ENCODE measurements at places on chromosomes 5 and 9.
A peak's percentile ranks its signal among the peaks of the same experiment; 100 is the strongest.

DNA sequence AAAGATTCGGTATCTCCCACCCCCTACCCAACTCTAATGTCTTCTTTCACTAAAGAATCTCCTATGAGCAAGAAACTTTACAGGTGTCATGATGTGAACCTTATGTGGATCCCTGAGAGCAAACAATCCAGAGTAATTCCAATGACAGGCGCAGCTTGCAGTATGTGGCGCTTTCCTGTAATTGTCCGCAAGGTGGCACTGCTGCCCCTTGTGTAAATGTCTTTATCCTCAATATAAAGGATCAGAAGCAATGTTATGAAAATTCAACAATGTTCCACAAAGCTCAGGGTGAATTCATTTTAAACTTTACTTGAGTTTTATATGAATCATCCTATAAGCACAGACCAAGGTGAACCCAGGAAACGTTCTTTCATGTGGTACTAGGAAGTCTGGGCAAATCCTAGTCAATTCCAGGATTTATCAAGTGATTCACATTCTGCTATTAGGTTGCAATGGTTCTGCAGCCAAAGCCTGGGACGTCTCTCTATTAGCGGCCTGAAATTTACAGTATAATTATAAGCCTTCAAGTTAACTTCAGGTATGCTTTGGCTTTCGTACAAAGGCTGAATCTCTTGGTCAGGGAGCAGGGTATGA, 113.7 kb downstream of the TRPM6 start:
- peak; percentile 41 for DNase-seq

DNA sequence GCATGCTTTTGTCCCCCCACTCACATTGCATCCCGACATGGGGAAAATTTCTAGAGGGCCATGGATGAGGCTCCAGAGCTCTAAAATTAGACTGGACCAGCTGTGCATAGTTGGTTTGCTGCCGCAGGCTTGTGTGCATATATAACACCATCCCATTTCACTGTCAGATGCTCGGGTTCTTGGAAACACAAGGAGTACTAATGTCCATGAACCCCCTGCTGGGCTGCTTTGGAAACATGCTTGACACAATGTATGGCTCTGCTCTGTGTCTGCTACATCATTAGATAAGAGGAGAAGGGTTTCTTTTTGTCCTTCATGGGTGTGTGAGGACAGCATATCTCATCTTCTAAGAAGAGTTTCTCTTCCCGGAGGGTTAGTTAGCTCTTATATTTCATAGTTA, 292.1 kb upstream of the RORB start:
- DNase-seq = no peak

DNA sequence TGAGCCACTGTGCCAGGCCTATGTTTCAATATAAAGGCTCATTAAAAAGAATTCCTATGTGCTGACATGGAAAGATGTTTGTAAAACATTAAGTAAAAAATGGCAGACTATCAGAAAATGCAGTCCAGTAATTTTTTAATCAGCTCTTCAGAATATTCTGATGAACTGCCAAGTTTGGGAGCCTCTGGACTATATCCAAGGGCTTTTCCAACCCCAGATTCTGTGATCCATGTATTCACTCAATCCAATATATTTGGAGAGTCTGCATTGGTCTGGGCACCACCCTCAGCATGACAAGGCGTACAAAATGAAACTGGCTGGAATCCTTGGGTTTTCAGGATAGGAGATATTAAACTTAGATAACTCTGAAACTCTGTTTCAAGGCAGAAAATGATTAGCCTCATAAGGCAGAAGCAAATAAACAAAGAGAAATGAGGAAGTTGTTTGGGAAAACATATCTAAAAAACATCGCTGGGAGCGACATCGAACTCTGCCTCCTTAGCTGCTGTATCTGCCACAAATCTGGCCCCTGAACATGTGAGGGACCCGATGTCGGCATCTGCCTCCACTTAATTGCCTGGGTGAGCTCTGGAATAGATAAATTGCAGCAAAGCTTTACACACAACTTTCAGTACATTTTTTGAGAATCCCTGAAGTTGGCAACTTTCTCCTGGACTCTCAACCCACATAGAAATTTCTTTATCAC, 14.4 kb downstream of the PDE6A start:
- DNase-seq = no peak

GRCh38 chr9:110890416-110890815, 147.9 kb downstream of the LPAR1 start:
- DNase-seq = no peak

GRCh38 chr5:61532983-61533382, 200.9 kb downstream of the ZSWIM6 start:
- no peak for DNase-seq

- no peak for DNase-seq
These were observed 147.9 kb downstream of the PIP5K1B start for GRCh38 chr9:68852941-68853340.

- no peak for DNase-seq
These were observed 43.4 kb upstream of the SLC9A3 start for GRCh38 chr5:567664-568060.

DNA sequence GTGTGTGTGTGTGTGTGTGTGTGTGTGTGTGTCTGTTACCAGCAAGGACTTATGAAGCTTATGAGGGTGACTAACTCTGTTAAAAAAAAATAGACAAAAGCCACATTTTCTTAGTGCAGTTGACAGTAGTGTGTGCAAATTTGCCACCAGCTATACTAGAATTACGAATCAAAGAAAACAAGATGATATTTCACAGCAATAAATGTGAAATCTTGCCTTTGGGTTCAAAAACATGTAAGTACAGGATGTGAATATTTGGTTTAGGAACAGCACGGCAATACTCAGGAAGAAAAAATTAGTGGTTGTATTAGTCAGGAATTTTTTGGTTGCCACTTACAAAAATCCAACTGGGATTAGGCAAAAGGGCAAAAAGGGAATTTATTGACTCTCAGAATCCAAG, 117.4 kb downstream of the NPR3 start:
- no peak for DNase-seq

DNA sequence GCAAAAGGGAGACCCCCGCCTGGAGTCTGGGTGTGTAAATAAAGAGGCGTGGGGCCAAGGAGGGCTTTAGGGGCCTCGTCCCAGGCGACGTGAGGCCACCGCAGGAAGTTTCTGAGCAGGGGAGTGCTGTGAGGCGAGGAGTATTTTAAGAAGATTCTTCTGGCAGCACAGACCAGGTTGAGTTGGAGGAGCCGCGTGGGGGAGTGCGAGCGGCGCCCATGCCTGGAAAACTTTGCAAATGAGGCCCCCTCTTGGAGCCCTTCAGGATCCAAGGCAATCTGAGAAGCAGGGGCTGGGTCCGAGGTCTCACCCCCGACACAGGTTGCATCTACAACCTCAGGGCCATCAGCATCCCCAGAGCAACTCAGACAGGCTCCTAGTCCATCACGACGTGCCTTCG, 24.3 kb upstream of the CPLX2 start:
- DNase-seq = no peak

DNA sequence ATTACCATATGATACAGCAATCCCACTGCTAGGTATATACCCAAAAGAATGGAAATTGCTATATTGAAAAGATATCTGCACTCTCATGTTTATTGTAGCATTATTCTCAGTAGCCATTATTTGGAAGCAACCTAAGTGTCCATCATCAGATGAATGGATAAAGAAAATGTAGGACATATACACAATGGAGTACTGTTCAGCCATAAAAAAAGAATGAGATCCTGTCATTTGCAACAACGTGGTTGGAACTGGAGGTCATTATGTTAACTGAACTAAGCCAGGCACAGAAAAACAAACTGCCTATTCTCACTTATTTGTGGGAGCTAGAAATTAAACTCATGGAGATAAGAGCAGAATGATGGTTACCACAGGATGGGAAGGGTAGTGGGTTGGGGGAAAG, 63.1 kb upstream of the TTC23L start:
- no peak for DNase-seq

DNA sequence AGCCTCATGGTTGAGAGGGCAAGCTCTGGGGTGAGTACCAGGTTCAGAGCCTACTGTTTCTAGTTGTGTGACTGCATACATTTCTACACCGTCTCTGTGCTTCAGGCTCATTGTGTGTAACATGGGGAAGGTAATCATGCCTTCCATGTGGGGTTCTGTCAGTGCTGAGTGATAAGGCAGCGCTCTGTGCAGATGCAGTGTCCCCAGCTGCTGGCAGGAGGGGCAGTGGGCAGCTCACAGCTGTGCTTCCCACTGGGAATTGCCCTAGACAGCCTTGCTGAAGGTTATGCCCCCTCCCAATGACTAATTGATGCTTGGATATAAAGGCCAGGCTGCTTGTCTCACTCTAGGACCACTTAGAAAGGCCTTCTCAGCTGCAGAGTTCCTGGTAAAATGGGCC, 121.8 kb upstream of the SAP30L start:
- DNase-seq = no peak

GRCh38 chr9:121779381-121780117, 128.1 kb downstream of the DAB2IP start:
- DNase-seq = no peak

GRCh38 chr5:102277144-102277543, 18.9 kb downstream of the SLCO4C1 start:
- DNase-seq = peak; percentile 37

Data from inflammatory macrophage treated with lipopolysaccharide for 1 hour (primary cell).